Naive thymus-derived CD8-positive, alpha-beta T cell (primary cell): ENCODE measurements at places on chromosomes 2 and 18.
A peak's percentile ranks its signal among the peaks of the same experiment; 100 is the strongest.

DNA sequence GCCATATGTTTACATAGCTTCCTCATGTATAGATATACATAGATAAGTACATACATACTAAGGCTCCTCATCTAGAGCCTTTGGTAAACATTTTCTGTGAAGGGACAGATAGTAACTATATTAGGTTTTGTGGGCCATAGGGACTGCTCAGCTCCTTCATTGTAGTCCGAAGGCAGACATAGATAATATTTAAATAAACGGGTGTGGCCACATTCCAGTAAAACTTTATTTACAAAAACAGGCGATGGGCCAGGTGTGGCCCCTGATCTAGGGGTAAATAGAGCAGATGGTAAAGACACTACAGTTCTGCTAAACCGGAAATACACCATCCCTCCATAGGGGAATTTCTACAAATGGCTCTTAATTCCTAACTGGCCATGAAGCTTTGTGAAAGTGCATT lies 7.3 kb downstream of the COQ10B start:
- no peak for DNase-seq

GRCh38 chr2:140086964-140087363 lies 1306.8 kb upstream of the NXPH2 start:
- DNase-seq, result no peak

DNA sequence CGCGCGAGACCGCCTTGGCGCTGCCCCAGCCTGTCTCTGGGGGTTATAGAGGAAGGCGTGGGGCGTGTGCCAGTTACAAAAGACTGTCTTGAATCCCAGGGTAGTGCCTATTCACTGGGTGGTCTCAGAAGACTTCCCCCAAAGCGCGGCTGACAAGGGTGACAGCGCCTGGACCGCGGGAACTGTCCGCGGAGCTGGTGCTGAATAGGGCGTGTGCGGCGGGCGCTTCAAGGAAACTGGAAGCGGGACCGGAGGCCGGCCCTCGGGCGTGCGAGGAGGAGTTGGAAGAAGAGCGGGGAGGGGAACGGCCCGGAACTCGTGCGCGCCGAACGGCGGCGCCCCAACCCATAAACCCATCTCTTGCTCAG lies 2.3 kb downstream of the EGR4 start:
- peak; percentile 45 for DNase-seq

- DNase-seq, result no peak
Observed at GRCh38 chr2:105962221-105962620, 217.5 kb downstream of the NCK2 start.

GRCh38 chr2:69375494-69376353 lies 11.3 kb downstream of the GFPT1 start:
- no peak for DNase-seq

- DNase-seq, result no peak
Observed at GRCh38 chr2:146850746-146851145, 994.1 kb upstream of the ACVR2A start.

GRCh38 chr2:127040169-127040568 lies 66.8 kb downstream of the BIN1 start:
- no peak for DNase-seq

DNA sequence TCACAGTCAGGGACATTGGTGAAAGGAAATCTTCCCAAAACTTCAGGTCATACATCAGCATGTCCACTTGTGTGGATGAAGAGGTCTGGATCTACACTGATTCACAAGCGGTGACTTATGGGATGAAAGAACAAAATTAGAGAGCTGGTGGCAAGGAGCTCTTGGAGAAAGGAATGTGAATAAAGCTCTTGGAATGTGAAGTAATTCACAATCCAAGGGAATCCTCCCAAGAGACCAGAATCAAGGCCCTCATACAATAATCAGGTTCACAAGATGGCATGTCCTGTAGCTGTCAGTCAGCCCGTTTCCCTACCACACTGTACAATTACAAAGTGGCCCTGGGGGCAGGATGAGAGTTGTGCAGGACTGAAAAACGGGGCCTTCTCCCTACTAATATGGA lies 96.2 kb downstream of the MRPS9 start:
- DNase-seq, result no peak

GRCh38 chr2:25132299-25132635 lies 36.1 kb downstream of the POMC start:
- DNase-seq, result no peak

DNA sequence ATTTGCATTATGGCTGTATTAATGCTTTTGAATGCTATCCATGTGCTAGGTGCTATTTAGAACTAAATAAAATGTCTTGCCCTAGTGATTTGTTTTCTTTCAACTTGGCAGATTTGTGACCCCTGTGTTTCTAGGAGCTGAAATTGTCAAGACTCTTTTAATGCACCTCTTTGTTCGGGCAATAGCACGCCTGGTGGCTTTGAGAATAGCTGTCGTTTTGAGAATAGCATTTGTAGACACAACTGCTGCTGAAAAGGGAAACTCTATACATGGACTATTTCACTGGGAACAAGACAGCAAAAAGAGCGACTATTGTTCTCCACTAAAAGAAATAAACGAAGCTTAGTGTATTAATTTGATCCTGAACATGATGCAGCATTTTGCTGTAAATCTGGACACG lies 352.1 kb upstream of the ZNF521 start:
- DNase-seq, result no peak

DNA sequence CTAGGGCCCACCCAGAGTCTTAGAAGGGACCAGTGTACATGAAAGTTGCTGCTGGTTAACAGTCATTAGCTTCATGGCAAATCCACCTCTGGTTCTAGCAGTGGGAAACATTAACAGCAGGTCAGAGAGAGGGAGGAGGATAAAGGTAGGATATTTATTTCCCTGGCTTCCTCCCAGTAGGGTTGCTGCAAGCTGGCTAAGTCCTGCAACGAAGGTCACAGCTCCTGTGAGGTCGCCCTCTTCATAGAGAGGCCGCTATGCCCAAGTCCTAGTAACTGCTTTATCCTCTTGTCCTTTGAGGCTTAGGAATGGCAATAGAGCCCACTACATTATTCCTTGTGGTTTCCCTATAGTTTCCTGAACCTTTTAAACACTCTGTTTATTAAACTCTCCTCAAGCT lies 84.0 kb upstream of the ACSL3 start:
- no peak for DNase-seq

DNA sequence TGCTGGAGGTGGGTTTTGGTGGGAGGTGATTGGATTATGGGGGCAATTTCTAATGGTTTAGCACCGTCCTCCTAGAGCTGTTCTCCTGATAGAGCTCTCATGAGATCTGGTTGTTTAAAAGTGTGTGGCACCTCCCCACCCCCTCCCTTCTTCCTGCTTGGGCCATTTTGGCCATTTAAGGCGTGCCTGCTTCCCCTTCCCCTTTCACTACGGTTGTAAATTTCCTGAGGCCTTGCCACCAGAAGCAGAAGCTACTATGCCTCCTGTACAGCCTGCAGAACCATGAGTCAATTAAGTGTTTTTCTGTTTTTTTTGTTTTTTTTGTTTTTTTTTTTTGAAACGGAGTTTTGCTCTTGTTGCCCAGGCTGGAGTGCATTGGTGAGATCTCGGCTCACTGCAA lies 335.7 kb upstream of the HS6ST1 start:
- DNase-seq, result no peak

DNA sequence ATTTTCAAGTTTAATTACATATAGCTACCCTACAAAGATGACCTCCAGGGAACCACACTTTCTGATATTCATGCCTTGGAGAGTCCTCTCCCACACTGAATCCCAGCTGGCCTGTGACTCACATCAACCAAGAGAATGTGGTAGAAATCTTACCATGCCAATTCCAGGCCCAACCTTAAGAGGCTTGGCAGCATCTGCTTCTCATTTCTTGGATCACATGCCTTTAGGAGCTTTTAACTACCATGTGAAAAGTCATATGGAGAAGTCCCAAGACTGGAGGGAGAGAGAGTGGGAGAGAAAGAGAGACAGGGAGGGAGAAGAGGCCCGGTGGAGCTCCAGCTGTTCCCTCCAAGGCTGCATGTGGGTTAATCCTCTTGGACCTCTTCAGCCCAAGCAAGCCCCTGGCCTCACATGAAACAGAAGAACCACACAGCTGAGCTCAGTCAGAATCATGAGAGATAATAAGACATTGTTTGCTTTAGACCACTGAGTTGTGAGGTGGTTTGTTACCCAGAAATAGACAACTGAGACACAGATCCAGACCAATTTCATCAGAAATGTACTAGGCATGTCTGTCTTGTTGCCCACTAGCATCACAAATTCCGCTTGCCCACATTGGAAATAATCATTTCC lies 190.7 kb downstream of the MTCL1 start:
- no peak for DNase-seq

GRCh38 chr2:144912206-144912605 lies 392.3 kb upstream of the ZEB2 start:
- no peak for DNase-seq

- DNase-seq, result no peak
Observed at GRCh38 chr2:119008108-119008507, 66.1 kb downstream of the MARCO start.

DNA sequence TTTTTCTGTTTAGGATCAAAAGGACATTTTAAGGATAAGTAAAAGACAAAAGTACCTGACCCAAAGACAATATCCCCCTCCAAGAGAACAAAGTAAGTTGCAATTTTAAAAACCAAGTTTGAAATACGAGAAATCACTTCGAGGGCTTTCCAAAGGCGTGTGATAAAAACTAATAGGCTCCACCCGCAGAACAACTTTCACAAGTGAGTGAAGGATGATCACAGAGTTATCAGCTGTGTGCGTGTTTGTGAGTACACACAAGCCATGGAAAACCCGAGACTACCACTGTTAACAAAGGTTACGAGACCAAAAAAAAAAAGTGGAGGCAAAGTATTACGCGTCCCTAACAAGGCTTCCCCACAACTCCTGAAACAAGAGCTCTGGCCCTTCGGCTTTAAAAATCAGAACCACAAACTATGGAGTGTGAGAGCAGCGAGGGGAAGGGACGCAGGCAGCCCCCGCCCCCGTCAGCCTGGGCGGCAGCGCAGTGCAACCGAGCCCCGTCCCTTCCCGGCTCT lies 719 bp downstream of the SMAD2 start:
- no peak for DNase-seq
